ENCODE measurements at places on chromosomes 7 and 10.

GRCh38 chr10:25912866-25913265 lies 21.2 kb upstream of the MYO3A start:
- DNase-seq: no peak

GRCh38 chr7:200290-200689 lies 7.9 kb downstream of the FAM20C start:
- DNase-seq: no peak

DNA sequence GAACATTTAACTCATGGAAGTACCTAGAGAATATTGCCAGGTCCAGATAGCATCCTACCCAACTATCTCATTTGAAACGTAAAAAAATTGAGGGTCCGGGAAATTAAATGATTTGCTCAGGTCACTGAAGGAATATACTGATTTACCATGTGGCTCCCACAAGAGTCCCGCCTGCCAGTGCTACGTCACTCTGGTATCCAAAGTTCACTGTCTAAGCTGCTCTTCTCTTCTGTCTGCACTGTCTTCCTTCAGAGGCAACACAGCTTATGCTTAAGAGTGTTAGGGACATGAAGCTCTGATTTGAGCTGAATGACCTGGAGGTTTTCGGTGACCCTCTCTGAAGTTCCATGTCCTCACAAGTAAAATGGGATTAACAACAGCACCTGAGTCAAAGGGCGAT lies 114.6 kb downstream of the PDE1C start:
- no peak for DNase-seq

DNA sequence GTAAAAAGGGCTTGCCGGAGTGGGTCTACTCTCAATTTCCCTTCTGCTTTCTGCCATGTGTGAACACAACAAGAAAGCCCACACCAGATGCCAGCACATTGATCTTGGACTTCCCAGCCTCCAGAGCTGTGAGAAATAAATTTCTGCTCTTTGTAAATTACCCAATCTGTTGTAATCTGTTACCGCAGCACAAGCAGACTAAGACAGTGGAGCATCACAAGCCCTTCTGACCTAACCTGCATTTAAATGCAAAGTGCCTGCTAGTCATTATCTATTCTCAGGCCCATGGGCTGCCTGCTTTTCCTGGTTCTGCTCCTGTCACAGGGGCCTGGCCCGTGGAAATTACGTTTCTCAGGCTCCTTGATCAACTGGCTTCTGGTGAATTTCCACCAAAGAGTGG lies 199.3 kb upstream of the AUTS2 start:
- no peak for DNase-seq

GRCh38 chr10:132790934-132791829 lies 5.2 kb upstream of the NKX6-2 start:
- DNase-seq: no peak

- DNase-seq: no peak
These were observed 474.1 kb downstream of the PTPRN2 start for GRCh38 chr7:158113321-158114025.

- no peak for DNase-seq
These were observed 119.5 kb downstream of the DOCK4 start for GRCh38 chr7:112086496-112087254.

DNA sequence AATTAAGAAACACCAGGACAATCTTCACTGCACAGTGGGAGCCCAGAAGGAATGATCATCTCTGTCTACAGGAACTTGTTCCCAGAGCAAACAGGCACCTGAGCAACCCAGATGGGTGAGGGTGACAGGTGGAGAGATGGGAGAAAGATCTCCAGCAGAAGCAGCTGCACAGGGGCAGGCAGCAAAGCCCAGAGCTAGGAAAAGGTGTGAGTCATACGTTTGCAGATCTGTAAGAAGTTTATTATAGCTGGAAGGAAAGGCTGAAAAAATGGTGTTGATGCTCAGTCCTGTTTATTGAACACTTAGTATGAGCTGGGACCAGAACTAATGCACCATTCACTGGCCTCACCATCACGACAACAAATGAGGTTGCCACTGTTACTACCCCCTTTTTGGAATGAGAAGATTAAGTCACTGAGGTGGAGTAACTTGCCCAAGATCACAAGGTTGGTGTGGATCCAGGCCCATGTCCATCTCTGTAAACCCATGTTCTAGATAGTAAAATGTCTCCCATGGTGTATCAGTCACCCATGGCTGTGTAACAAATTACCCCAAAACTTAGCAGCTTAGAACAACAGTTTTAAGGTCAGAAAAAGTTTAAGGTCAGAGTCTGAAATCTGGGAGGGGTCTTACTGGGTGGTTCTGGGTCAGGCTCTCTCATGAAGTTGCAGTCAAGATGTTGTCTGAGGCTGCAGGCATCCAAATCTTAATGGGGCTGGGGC lies 506.9 kb downstream of the RPS24 start:
- DNase-seq: no peak

DNA sequence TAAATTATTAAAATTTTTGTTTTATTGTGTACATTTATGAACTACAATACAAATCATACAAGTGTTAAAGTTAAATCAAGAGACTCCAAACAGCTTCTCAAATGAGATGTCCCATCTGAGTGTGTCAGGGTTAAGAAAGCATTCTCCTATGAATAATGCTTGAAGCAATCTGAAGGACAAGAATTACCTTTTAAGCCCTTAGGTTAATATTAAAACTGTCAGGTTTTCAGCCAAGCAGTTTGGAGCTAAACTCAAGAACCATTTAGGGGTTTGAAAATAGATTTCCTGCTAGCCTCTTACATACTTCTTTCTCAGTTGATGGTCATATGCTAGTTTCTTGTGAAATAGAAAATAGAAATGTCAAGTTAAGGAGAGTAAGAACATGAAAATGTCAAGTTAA lies 38.3 kb downstream of the LIPJ start:
- DNase-seq: no peak

DNA sequence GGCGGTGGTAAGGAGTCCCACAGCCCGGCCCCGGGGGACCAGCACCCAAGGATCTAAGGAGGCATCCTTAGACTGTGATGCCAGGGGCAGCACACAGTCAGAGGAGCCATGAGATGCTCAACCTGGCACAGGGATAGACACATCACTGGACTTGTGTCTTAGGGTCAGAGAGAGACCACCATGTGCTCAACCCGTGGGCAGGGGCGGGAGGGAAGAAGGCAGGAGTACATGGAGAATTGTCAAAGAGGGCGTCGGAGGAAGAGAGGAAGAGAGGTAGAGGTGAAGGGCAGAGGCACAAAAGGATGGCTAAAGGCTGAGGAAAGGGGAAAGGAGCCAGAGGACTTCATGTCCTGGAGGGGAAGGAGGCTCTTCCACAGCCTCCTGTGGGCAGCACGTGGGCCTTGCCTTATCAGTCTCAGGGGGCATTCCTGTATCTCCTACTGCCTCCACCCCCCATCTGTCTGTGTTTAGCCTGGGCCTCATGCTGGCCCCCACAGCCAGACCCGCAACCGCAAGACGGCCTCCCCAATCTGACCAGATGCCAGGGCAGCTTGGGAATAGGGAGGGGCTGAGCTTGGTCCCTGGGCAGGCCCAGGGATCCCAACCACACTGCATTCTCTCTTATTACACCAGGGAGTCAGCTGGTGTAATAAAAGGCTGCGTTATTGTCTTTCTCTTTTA lies 2.2 kb downstream of the ADCY1 start:
- peak; percentile 20 for DNase-seq

GRCh38 chr7:1553512-1554210 lies 2.3 kb downstream of the TMEM184A start:
- DNase-seq: no peak

DNA sequence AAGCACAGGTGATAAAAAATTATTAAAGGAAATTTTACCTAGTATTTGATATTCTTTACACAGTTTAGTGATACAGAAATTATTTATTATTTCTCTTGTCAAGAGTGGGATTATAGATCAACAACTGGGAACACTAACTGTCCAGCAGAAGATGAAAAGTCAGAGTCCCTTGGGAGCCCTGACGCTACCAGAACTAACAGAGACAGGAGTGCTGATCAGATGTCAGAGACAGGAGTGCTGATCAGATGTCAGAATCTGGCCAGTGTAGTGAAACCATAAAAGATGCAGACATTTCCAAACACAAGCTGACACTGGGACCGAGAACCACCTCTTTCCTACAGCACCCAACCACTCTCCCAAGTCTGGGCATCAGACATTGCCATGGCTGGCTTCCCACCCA lies 828.2 kb downstream of the TNS3 start:
- no peak for DNase-seq

DNA sequence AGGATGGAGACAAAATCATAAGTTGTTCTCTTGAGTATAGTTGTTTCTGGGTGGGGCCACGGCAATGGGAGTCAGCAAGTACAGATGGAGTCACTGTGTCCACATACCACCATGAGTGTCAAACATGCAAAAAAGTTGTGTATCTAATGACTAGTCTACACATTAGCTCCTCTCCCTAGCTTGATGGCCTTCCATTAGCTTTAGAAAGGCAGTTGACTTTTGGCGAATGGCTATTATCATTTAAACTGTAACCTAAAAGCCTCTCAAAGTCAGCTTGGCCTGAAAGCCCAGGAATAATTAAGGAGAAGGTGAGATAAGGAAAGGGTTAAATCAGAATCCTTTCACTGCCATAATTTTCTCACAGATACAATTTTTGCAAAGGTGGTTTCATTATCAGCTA lies 95.5 kb upstream of the MEOX2 start:
- DNase-seq: no peak

DNA sequence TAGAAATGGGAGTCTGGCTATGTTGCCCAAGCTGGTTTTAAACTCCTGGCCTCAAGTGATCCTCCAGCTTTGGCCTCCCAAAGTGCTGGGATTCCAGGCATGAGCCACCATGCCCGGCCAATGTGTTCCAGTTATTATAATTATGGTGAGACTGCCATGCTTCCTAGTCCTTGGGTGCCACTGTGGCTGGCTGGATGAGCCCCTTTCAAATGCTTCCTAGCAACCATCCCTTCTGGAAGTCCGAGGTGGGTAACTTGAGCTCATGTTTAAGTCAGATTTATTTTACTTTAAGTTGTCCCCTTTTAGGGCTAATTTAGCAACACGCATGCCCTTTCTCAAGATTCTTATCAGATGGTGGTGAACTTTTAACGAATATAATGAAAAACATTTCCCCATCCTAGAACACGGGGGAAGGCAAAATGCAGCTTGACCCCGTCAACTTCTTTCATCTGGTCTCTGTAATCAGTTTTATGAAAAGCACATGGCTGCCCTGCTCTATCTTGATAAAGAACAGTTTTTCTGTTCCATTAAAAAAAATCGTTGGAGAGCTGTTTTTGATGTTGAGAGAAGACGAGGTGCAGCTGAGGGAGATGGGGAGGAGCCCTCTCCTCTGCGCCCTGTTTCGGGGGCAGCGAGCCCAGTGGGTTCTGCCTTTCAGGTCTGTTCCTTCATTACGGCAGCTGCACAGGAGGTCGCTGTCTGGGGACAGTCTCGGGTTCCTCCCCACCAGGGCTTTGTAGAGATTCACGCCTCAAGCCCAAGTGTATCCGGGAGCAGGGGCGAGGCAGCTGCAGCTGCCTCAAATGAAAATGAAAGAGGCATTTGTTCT lies 61.0 kb upstream of the MKI67 start:
- DNase-seq: peak; percentile 26

GRCh38 chr7:131021460-131021859 lies 287.5 kb upstream of the KLF14 start:
- DNase-seq: no peak

DNA sequence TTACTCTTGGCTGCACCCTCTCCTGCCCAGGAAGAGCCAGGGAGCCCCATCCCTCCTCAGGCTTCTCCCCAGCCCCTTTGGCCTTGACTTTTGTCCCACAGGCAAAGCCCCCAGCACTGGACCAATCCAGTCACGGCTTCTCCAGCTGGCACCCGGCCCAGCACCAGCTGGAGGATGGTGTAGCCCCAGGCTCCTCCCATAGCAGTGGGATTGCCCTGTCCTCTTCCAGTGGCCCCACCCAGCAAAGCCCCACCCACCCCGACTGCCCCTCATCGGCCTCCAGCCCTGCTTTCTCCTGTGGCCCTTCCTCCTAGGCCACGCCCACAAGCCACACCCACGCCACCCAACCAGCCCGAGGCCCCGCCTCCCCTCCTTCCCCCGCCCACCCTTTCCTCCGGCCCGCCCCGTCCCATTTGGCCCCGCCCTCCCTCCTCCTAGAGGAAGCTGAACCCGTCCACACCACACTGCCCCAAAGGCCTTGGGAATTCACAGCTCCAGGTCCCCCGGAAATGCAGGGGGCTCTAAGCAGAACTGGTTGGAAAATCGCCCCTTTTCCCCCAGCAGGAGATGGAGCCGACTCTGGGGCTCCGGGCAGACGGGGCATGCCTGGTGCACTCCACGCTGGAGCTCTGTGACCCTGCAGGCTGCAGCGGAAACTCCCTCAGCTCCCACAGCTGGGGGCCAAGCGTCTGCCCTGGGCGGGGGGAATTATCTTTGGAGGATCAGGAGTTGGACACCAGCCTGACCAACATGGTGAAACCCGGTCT lies 25.2 kb downstream of the GET4 start:
- peak; percentile 84 for DNase-seq

DNA sequence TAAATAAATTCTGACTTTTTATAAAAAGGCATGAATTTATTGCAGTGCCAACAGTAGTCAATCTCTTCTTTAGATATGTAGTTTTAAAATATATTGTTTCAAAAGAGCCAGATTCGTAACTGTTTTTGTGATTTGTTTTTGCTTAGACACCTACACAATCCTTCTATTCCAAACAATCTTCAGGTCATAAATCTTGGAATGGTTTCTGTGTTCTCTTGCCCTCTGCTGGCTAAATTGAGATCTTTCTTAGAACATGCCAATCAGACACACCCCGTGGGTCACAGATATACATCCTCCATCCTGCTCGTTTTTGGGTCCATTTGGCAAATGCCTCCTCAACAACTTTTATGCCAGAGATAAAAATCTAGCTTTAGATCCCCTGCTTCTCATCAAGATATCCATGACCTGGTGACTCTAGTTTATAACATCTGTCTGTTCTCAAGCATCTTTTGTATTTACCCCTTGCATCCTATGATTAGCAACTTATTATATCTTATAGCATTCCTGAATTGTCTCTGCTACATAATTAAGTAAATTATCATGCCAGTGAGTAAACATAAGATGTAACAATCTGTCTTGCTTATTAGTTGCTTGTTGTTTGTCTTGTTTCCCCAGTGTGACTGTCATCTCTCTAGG lies 35.3 kb upstream of the IFRD1 start:
- DNase-seq: no peak

GRCh38 chr10:132670546-132671227 lies 115.3 kb downstream of the NKX6-2 start:
- DNase-seq: no peak

GRCh38 chr10:11560076-11560709 lies 51.3 kb downstream of the USP6NL start:
- DNase-seq: no peak
